Stimulated activated CD4-positive, alpha-beta T cell treated with anti-CD3 and anti-CD28 coated beads, Interleukin-1b, Interleukin-23, amount 100 ng/mL, for 1 hour (primary cell): ENCODE measurements at places on chromosomes 5 and 9.

GRCh38 chr5:135708481-135709207 is 125.8 kb upstream of the SLC25A48 start:
- no peak for DNase-seq

DNA sequence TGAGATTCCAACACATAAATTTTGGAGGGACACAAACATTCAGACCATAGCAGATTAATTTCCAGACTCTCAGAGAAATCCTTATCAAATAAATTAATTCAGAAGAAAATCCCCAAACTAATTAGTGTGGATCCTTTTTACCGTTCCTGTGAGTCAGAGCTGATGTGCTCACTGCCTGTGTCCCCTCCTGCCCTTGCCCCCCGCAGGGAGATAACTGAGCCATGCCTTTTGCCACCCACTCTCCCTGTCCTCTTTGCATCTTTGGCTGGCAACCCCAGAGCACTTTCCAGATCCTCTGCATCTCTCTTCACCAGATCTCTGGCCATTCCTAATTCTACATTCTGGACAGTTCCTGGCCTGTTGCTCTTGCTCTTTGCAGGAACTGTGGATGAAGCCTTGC is 135.4 kb upstream of the MAP1B start:
- no peak for DNase-seq

- DNase-seq: no peak
Measured at GRCh38 chr5:66307647-66308241, 163.6 kb downstream of the SREK1 start.

GRCh38 chr5:172875505-172876279 is 41.6 kb downstream of the ERGIC1 start:
- DNase-seq: no peak

DNA sequence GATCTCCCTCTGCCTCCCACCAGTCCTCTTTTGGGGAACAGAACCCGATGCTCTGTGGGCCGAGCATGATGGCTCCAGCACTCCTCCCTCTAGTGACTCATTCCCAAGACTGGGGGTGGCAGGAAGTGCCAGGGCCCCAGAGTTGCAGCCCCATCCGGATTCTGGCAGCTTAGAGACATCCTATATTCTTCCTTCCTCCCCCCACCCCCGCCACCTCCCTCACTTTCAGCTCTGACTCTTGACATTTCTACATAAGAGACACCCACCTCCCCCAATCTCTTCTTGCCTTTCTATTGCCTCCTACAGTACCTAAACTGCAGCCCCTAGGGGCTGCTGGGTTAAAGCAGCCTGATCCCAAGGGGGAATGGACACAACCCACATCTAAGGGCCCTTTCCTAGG is 47.1 kb upstream of the MATR3 start:
- peak; percentile 20 for DNase-seq

DNA sequence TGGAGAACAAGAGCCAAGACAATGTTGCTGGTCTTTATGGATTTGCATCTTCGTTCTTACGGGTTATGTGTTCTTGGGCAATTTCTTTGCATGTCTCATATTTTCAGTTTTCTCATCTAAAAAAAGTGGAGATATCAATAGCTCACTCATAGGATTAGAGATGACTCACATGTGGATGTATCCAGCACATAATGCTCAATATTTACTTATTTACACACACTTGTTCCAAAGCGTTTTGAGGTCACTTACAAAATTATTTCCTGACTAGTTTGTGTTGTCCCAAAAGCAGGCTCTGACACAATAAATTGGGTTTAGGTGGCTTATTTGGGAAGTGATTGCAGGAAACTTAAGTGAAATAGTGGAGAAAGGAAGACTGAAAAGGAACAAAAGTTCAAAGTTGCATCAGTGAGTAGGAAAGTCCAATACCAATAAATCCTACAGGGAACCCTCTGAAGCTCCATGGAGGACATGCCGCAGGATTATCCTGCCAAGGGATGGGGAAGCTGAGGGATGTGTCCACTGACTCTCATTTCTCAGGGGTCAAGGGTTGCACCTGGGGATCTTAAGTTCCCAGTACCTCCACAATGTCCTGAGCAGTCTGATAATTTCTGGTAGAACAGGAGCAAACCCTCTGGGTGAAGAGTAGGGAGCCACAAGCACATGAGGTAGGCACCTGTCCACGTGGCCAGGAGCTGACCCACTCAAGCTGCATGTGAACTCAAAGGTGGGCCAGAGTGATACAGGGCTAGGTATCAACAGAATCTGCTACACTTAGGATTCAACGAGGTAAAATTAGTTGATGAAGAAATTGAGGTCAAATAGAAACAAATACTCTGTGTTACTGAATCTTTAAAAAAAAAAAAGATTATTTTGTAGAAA is 37.4 kb upstream of the SLC44A1 start:
- DNase-seq: no peak

GRCh38 chr5:10719965-10720364 is 41.1 kb downstream of the DAP start:
- no peak for DNase-seq

DNA sequence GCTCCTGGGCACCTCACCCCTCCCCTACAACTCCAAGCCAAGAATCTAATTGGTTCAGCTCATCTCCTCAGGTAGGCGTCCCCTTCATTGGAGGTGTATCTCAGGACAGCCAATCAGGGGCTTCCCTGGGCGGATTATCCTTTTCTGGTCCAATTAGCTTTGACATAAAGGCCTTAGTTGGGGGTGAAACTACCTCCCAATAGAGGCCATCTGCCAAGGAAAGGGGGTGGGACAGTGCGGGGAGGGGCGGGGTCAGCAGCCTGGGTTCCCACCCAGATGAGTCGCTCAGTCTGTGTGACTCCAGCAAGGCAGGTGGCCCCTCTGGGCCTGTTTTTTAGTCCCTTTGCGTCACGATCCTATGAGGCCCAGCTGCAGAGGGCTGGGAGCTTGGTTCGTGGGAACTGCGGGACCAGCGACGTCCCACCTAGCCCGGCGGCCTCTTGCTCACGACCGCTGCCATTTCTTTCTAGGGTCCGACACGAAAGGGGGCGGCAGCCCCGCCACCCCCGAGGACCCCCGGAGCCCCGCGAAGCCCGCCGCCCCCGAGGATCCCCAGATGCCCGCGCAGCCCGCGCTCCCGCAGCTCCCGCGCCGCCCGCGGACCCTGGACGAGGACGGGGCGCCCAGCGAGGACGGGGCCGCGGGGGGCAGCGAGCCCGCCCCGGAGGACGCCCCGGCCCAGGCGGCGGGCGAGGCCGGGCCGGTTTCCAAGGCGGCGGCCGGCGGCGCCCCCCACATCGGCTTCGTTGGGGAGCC is 8.9 kb downstream of the PRRT1B start:
- no peak for DNase-seq

GRCh38 chr9:33223696-33224095 is 16.3 kb upstream of the SPINK4 start:
- no peak for DNase-seq

- DNase-seq: no peak
Measured at GRCh38 chr5:107265193-107265592, 405.5 kb downstream of the EFNA5 start.

GRCh38 chr9:27085456-27085855 is 23.6 kb upstream of the TEK start:
- no peak for DNase-seq

DNA sequence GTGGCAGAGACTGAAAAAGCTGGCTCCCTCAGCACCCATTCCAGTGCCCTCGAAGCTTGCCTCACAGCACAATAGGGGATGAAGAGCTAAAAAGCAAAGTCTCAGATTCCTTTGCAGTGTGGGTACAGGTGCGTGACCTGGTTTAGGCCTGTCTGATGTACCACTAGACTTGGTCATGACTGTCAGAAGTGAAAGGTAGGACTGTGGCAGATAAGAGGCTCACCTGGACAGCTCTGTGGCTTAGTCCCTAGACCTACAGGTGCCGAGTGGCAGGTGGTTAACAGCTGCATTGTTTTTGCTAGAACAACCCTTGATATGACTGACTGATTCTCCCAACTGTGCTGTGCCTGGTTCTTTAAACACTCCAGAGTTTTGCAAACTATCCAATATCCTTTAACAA is 14.7 kb upstream of the SFXN1 start:
- no peak for DNase-seq

GRCh38 chr5:155587458-155587857 is 573.9 kb downstream of the KIF4B start:
- DNase-seq: no peak

DNA sequence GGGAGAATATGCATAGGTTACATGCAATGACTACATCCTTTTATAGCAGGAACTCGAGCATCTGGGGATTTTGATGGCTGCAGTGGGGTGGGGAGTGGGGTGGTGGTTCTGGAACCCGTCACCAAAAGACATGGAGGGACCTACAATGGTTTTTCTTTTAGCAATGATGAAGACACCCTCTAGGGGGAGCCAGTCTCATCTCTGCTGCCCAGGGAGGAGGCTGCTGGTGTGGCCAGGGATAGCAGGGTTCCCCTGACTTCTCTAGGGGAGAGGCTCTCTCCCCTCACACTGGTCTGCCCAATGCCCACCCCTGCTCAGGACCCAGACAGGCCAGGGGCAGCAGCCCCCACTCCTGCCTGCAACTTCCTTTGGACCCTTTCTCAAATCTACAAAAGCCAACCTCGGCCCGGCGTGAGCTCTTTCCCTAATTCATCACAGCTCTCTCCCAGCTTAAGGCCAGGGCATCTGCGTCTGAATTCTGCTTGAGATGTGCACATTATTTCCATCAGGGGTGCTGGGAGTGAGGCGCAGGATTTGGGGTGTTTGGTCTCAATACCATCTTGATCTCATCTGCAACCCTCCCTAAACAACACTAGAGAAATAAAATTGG is 73.6 kb upstream of the RETREG1 start:
- no peak for DNase-seq
